ENCODE measurements at places on chromosomes 12 and 14.

GRCh38 chr12:80681-81190, 14.2 kb downstream of the IQSEC3 start:
- DNase-seq: no peak

- no peak for DNase-seq
Observed at GRCh38 chr12:67598598-67598997, 49.9 kb upstream of the DYRK2 start.

- no peak for DNase-seq
Observed at GRCh38 chr14:53807542-53807941, 149.1 kb downstream of the BMP4 start.

DNA sequence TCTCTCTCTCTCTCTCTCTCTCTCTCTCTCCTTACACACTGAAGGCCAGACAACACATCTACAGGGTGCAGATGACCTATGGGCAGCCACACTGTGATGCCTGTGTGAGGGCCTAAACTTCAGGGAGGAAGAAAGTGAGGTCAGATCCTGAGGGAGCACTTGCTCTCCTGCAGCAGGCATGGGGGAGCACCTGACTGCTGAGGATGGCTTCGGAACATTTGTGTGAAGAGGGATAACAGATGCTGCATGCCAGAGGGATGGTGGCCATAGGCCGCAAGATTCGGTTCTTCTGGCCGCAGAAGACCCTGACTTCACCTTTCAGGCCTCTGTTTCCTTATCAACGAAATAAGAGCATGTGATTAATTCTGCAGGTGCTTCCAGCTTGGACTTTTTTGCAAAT, 11.7 kb upstream of the SERPINA11 start:
- no peak for DNase-seq

DNA sequence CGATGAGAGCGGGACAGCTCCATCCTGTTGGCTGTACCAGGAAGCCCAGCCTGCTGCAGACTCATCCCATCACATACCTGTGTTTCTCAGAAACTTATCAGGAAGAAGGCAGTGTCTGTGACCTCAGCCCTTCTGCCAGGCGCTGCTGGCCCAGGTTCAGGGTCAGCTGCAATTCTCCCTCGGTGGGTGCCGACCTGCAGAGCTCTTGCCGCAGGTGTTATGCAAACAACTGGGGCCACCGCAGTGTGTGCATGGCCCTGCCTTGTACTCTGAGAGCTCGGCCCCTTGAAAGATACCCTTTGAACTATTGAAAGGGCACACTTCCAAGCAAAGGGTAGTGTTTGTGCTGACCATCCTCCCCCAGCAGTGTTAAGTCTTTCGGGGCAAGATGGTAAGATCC, 322.2 kb upstream of the DIO3 start:
- DNase-seq: no peak

DNA sequence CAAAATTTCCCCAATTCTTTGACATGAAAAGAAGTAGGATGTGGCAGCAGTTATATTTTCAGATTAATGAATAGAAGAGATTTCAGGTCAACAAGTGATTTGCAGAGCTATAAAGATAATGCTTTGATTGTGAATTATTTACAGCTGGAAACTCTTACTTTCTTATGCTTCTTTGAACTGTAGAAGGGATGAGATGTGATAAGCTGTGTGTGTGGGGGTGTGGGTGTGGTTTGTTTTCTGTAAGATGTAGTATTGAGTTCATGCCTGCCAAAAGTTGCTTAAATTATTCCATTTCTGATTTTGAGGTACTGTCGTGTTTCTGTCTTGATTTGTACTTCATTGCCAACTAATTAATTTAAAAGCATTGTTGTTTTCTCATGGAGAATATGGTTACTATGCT, 22.7 kb downstream of the AEBP2 start:
- DNase-seq: no peak

DNA sequence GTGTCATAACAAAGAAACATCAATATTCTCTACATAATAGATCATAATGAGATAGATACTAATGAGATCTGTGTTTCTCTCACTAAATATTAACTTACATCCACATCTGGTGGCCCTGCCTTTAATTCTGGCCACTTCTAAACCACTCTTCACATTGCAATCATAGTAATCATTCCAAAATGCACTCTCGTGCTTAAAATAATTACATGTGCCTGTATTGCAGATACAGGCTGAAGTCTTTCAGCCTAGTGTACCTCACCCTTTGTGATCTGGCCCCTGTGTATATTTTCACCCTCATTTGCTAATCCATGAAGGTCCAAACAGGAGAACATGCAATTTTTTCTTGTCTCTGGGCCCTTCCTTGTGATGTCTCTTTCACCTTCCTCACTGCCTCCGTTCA, 108.0 kb downstream of the LIN7A start:
- no peak for DNase-seq

GRCh38 chr12:83660727-83661358, 974.1 kb downstream of the TMTC2 start:
- no peak for DNase-seq

- DNase-seq: no peak
Observed at GRCh38 chr12:16531621-16532020, 74.3 kb downstream of the LMO3 start.

DNA sequence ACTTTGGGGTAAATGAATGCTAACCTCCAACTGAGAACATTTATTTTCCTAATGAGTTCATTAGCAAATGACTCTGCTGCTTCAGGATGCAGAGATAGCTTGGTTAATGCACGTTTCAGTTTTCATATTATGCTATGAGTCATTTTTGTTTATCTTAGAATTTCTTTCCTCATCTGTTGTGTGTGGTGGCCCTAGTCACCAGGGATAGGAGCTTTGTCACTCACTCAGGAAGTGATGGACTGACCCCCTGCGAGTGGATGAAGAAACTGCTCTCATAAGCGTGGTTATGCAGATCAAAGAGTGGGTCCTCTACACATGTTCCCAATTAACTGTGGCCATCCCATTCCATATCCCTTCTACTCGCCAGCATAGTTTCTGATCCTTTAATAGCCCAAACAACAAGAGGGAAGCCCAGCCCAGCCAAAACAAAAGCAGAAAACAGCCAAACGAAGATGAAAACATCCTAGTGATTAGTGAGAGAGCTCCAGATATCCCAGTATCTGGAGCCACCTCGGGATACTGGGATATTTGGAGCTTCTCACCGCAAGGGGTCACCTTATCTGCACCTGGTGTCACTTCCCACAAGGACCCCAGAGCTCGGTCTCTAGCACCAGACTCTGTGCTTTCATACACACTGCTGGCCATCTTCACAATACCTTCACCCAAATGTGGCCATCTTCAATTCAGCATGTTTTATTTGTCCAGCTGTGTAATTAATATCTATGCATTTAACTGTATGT, 8.6 kb downstream of the TC2N start:
- no peak for DNase-seq

GRCh38 chr14:70036665-70037064, 152.1 kb downstream of the SLC8A3 start:
- peak; percentile 13 for DNase-seq

GRCh38 chr12:71940068-71940467, 1.4 kb downstream of the TPH2 start:
- DNase-seq: no peak

GRCh38 chr14:100788942-100789341, 37.0 kb upstream of the MEG3 start:
- no peak for DNase-seq

DNA sequence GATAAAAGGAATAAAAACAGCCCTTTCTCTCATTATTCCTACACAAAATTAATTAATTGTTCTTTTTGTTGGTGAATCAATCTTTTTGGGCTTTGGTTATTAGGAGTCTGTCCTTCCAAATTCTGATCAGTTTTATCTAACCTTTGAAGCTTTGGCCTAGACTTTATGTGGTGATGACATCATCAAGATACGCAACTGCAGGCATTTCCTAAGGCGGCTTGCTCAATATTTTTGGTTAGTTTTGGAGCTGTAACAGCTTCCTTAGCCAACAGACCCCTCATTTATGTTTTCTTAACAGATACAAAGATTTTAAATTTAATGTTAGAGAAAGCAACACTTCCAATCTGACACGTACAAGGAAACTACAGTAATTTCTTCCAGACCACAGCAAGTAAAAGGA, 87.8 kb upstream of the PDE3A start:
- no peak for DNase-seq

GRCh38 chr14:34785223-34786006, 71.0 kb upstream of the CFL2 start:
- DNase-seq: no peak

- DNase-seq: no peak
Observed at GRCh38 chr12:21324551-21324950, 10.2 kb downstream of the SLCO1A2 start.

DNA sequence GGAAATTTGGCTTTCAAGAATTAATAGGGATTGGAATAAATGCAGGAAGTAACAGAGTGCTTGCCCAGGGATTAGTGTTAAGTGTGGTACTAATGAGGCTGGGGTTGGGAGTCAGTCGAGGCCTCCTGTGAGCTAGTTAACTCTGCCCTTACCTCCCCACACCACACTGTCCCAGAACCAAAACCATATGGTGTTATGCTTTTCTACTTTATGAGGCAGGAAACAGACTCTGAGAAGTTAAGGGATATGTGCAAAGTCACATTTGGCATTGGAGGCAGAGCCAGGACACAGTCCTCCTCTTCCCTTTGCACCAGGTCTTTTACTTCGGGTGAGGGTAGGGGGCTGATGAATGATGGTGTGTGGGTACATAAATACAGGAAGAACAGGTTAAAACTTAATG, 41.9 kb downstream of the PELI2 start:
- DNase-seq: no peak

DNA sequence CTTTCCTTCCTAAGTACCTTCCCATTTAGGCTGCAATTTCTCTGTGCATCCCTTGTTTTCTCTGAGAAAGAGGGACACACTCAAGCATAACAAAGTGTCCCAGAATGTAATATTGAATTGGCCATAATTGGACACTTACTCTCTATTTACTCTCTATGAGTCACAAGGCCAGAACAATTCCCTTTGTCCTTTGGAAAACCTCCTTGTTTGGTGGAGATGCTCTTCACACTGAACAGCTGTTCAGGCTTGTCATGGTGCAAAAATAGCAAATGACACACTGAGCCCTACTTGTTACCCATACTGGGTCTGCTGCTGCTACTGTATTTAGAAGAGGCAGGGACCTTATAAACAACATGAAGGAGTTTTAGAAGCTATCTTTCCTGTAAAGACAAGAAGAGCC, 1590.5 kb upstream of the TMEM132C start:
- DNase-seq: no peak

GRCh38 chr12:53207042-53207441, at the start of gene ITGB7:
TSS of gene ITGB7 (minus strand) at chr12:53207251. CDS start at chr12:53200443, 6,808 bp downstream.
- no peak for DNase-seq

- no peak for DNase-seq
Observed at GRCh38 chr12:132423251-132423819, 66.6 kb upstream of the FBRSL1 start.

DNA sequence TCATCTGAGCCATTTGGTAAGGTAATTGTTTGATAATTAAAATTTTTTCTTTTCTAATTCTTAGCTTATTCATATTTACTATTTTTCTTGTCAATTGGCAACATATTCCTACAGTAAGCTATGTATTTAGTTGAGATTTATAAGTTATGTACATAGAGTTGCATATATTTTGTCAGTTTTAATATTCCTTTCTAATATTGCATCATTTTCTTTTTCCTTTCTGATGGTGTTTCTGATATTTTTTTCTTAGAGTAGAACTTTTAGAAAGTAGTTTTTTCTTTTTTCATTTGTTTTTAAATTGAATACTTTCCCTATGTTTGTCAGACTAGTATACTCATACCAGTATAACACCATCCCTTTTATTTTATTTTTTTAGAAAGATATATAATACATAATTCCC, 131.3 kb downstream of the TTC6 start:
- DNase-seq: no peak

- no peak for DNase-seq
Observed at GRCh38 chr12:92468358-92469020, 234.3 kb upstream of the PLEKHG7 start.

GRCh38 chr12:114131824-114132223, 165.7 kb upstream of the RBM19 start:
- no peak for DNase-seq

DNA sequence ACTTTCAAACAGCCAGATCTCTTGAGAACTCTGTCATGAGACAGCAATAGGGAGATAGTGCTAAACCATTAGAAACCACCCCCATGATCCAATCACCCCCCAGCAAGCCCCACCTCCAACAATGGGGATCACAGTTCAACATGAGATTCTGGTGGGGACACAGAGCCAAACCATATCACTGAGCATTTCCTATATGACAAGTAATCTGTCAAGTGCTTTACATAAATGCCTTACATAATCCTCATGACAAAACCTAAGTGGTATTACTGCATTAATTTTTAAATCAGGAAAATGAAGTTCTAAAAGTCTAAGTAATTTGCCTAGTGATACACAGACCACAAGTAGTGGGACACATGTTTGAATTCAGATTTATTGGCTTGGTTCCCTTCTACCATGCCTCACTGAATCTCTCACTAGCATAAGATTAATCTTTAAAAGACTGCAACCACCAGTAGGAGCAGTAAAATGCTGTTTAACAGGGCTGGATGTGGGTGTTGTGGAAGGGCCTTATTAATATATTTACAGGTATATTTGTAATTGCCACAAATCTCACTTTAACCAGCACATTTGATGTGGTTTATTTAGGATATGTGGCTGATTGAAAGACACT, 323.1 kb upstream of the FBXO33 start:
- peak; percentile 36 for DNase-seq

- peak; percentile 19 for DNase-seq
Observed at GRCh38 chr12:116771651-116772050, 33.5 kb downstream of the RNFT2 start.

Data from ACHN (cell line).